ENCODE measurements at places on chromosomes 2 and 18.

- peak; percentile 80 for DNase-seq
Measured at GRCh38 chr18:25832001-25832604, 258.3 kb downstream of the SS18 start.

DNA sequence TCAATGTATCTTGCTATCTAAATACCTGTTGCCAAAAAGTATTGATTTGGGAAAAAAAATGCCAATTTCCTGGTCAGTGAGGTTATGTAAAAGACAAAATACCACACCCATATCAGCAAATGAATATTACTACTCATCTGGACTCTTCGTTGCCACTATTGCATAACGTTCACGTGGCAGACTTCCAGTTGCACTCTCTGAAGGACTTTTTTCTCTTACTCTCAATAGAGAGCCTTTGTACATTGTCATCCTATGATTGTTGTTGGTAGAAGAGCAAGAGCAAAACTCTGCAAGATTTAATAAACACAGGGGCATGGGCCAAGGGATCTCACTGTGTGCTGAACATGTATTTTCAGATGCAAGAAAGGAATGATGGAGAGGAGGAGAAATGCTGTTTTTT is 689.8 kb downstream of the MBD2 start:
- no peak for DNase-seq

GRCh38 chr18:71784777-71785176 is 759.4 kb downstream of the CBLN2 start:
- DNase-seq, result no peak

GRCh38 chr18:6269660-6270332 is 144.9 kb downstream of the L3MBTL4 start:
- DNase-seq, result no peak

- no peak for DNase-seq
Measured at GRCh38 chr2:23694058-23695045, 232.6 kb downstream of the ATAD2B start.

GRCh38 chr2:157627594-157628476 is 829 bp downstream of the ACVR1C start:
- DNase-seq, result no peak

DNA sequence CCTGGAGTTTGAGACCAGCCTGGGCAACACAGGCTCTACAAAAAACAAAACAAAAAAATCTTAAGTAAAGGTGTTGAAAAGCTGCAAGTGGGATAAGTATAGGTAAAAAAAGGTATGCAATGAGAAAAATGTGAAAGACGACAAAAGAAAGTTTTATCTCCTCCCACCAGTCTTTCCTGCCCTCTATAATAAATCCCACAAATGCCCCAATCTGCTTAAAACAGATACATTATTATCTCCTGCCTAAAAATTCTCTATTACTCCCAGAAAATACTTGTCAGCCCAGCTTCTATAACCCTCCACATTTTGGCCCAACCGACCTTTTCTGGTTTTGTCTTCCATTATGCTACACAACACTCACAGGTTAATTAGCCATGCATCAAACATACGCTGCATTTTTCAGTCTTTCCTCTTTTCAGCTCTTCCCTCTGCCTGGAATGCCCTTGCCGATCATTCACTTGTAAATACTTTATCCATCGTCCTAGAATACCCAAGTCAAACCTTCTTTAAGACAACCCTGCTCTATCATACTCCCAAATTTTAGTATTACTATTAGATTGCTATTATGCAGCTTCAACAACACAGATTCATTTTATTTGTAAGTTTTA is 10.8 kb downstream of the ASXL2 start:
- DNase-seq, result no peak

DNA sequence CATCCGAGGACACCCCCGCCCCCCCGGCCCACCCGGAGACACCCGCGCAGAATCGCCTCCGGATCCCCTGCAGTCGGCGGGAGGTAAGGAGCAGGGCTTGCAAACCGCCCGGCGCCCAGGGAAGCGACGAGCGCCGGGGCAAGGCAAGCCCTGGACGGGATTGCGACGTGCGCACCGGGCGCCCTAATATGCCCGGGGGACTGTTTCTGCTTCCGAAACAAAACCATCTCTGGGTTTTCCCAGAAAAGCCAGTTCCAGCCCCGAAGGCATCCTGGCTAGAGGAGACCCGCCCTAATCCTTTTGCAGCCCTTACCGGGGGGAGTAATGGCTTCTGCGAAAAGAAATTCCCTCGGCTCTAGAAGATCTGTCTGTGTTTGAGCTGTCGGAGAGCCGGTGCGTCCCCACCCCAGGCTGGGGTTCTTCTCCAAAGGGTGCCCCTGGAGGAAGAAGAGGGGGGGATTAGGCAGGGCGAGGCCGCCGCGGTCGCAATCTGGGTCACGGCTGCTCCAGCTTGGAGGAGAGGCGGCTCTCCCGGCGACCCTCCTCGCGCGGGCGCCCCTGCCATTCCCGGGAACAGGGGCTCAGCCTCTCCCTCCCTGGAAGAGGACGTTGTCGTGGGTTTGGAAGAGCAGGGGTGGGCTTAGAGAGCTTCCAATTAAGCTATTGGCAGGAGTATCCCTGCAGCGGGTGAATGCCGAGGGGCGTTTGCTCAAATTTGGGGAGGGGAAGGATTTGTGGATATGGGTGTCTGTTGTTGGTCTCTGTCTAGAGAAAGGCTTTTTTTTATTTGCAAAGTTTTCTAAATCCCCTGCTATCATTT is 521 bp downstream of the MYCN start:
- peak; percentile 19 for DNase-seq

GRCh38 chr2:20567159-20567925 is 83.6 kb downstream of the HS1BP3 start:
- no peak for DNase-seq

DNA sequence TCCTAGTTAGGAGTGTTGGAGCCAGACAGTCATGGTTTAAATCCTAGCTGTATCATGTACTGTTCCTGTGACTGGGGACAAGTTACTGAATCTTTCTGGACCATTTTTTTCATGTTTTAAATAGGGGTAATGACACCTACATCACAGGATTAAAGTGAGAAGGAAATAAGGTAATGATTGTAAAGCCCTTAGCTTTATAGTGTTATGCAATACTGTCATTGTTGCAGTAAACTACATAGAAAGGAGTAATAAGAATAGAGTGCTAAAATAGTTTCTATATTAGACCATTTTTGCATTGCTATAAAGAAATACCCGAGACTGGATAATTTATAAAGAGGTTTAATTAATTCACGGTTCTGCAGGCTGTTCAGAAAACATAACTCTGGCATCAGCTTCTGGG is 14.5 kb downstream of the AGPS start:
- DNase-seq, result no peak

- peak; percentile 36 for DNase-seq
Measured at GRCh38 chr2:231037731-231038482, 584 bp downstream of the C2orf72 start.

- no peak for DNase-seq
Measured at GRCh38 chr2:188808947-188809355, 165.2 kb upstream of the COL3A1 start.

GRCh38 chr2:205755923-205756322 is 73.6 kb downstream of the NRP2 start:
- DNase-seq, result no peak

GRCh38 chr2:98498703-98499440 is 54.2 kb downstream of the INPP4A start:
- no peak for DNase-seq

DNA sequence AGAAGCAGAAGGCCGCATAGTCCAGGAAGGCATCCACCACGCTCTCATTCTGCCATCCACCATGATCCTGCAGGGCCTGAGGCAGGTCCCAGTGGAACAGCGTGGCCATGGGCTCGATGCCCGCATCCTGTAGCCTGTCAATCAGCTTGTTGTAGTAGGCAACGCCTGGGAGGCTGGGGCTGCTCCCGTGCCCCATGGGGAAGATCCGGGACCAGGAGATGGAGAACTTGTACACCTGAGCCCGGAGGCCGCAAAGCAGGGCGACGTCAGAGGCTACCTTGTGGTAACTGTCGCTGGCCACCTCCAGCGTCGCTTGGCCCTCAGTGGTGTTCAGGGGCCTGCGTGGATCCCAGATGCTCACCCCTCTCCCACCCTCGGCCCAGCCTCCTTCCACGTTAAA is 19.5 kb downstream of the LCT start:
- no peak for DNase-seq

GRCh38 chr18:6056171-6056910 is 161.0 kb upstream of the TMEM200C start:
- no peak for DNase-seq

GRCh38 chr18:32930695-32931301 is 158.0 kb upstream of the KLHL14 start:
- no peak for DNase-seq

All from endothelial cell (in vitro differentiated cells).